ENCODE measurements at places on chromosomes 4 and X. TPM values are rescaled to one million over a fixed set of nuclear protein-coding genes. Genes with fewer than 3 reads are reported as not detected.

DNA sequence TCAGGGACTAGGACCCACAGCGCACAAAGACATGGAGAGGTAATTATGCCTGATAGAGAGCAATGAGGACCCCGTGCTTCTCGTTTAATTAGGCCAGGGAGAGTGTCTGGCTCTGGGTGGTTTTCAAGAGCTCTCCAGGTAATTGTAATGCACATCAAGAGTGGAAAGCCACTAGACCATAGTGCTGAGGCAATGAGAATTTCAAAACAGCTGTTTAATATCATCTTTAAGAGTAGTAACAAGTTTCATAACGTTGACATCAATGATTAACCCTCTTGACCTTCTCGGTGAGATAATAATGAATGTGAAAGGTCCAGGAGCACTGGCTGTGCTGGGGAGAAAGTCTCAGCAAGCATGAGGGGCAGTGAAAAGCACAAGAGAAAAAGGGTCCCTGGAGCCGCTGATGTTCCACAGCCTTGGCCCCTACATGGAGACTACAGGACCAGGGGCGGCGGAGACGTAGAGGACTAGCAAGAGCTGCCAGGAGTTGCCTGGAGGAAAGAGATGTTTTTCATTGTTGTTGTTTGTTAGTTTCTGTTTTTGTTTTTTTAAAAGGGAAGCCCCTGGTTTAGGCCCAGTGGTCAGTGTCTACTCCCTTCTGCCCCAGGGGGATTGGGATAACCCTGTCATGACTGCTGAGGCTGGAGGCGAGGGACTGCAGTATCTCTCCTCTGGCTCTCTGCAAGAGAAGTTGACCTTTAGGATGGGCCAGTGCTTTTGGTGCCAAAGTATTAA lies 14.8 kb upstream of the CXCR3 start:
- DNase-seq: no peak

GRCh38 chr4:122603156-122603574 lies 17.7 kb downstream of the IL21 start:
- DNase-seq: no peak

DNA sequence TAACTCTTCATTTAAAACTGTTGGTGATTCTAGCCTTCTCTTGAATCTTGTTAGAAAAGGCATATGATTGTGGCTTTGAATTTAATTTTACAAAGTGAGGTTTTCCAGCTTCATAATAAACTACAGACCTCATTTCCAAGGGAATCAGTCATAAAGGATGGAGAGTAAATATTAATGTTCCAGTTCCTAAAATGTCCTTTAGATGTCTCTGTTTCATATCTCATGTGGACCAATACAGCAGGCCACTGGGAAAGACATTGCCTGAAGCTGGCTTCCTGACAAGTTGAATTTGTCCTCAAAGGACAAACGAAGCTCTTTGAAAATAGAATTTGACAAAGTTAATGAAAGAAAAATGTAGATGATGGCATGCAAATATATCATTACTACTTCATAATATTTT lies 125.4 kb downstream of the ZNF330 start:
- DNase-seq: peak; percentile 29

Gene UGT2B11
- not detected for total RNA-seq

DNA sequence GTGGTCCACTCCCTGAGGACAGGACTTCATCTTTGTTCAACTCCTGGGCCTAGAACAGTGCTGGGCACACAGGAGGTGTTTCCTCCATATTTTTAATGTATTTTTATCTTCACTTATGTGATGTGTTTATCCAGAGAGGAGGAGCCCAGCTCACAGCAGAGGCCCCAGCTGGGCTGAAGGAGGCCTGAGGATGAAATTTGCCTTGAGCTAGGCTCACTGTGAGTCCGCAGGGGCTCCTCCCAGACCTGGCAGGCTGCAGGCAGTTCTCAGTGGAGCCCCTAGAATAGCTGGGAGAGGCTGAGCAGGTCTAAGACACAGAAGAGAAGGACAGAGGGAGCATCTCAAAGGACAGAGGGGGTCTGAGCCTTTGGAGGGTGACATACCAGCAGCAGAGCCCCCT lies 26.8 kb downstream of the C4orf50 start:
- no peak for DNase-seq

DNA sequence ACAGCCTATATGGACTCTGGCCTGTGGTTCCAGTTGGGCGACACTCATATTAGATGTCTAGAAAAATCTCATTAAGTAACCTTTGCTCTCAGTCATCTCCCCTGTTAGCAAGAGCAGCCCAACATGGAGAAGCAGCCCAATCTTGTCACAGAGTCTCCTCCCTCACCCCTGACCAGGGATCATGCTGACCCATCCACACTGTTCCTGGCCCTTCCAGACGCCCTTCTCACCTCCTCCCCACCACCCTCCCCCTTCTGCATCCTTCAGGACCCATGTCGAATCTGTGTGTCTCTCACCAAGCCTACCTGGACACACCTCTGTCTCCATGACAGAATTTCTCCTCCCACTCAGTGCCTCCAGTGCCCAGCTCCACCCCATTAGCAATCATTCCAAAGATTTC lies 190.1 kb downstream of the STIM2 start:
- no peak for DNase-seq

- peak; percentile 2 for DNase-seq
Measured at GRCh38 chrX:17788439-17788838, 51.1 kb downstream of the SCML1 start.

Gene SMPX
- total RNA-seq: not detected

GRCh38 chrX:78199851-78200250 lies 60.4 kb upstream of the TAF9B start:
- DNase-seq: no peak

Gene KCND1
- 0.38 TPM for total RNA-seq

- DNase-seq: no peak
Measured at GRCh38 chrX:43552156-43552555, 103.9 kb upstream of the MAOA start.

Gene AREG
- total RNA-seq: 0.69 TPM

Data from pancreas (tissue), 10 donors.